ENCODE measurements at places on chromosomes 1 and 21. TPM values are rescaled to one million over a fixed set of nuclear protein-coding genes. Genes with fewer than 3 reads are reported as not detected.

DRAXIN gene
- total RNA-seq: 0.02 TPM

- H3K27ac ChIP-seq: no peak overlapping the region
- H3K4me1 ChIP-seq: no peaks in the 10 kb centered on the region
- peaks cover 2% of the 10 kb centered on the region for H3K27me3 ChIP-seq
Measured at GRCh38 chr1:182122913-182123260, 61.4 kb upstream of the ZNF648 start.

PRSS38 gene
- total RNA-seq: not detected

DNA sequence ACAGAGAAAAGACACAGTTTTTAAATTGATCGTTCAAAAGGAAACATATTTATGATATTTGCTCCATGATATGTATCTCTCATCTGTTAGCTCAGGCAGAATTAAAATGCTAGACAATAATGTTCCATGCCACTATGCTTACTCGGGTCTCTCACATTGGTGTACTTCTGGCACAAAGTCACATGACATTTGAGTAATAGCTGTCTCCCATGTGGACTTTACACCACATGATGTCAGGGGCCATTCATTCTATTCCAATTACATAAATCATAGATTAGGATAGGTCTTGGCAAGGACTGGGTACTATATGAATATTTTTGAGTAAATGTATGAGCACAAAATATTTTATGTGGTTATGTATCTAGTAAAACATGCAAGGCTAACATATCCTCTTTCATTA, 648.4 kb downstream of the PLA2G4A start:
- no peaks in the 10 kb centered on the region for H3K4me1 ChIP-seq
- no peaks in the 10 kb centered on the region for H3K27me3 ChIP-seq
- no peak for DNase-seq

CFHR4 gene
- total RNA-seq: not detected

SDC3 gene
- total RNA-seq: 0.18 TPM

DNA sequence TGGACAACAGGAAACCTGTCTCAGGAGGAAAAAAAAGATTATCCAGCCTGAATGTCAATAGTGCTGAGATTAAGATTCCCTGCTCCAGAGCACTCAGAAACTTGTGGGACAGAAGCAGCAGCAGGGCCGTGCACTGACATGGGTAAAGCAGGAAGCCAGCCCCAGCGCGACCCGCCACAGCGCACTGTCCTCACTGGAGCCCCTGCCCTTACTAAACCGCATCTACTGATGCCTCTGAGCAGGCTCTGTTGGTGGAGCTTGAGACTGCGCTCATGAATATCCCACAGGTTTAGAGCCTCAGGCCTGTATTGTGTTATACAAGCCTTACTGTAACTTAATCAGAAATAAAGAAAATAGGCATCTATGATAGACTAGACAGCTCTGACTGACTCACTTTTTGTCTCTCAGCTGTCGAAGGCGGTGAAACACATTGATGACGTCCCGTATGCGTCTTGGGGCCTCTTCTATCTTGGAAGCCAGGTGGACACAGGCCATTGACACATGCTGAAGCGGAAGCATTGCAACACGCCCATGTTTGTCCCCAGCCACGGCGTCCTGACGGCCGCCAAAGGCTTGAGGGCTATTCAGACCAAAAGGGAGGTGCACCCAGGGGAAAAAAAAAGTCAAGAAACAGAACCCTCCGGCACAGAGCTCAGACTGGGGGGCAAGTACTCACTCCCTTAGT, 1.2 kb downstream of the CCNL2 start:
- H3K27me3 ChIP-seq: no peaks in the 10 kb centered on the region
- H3K27ac ChIP-seq: peak overlapping the region; percentile 91
- H3K4me1 ChIP-seq: peaks cover 44% of the 10 kb centered on the region
- peak overlapping the region; percentile 93 for H3K4me3 ChIP-seq

- no peak overlapping the region for H3K4me3 ChIP-seq
- H3K4me1 ChIP-seq: peaks cover 32% of the 10 kb centered on the region
Measured at GRCh38 chr1:243260221-243260880, 4.5 kb downstream of the SDCCAG8 start.

DNA sequence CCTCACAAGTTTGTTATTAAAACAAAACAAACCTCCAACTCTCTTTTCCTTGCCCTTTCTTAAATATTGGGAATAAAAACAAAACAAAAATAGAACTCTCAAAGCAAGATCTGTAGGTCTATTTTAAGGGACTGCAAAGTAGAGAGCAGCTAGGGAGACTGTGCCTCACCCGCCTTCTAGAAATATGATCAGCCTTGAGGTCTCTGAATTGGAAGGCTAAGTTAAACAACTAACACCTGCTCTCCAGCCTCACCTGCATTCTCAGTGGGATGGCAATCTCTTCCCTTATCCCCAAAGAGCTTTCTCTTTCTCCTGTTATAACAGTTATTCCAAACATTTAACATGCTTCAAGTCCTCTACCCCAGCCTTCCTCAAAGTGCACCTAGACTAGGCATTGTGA, 75.5 kb upstream of the TNR start:
- no peaks in the 10 kb centered on the region for H3K4me1 ChIP-seq
- no peak overlapping the region for H3K4me3 ChIP-seq
- no peaks in the 10 kb centered on the region for H3K36me3 ChIP-seq

- no peak overlapping the region for H3K27ac ChIP-seq
- H3K4me3 ChIP-seq: no peak overlapping the region
- no peaks in the 10 kb centered on the region for H3K36me3 ChIP-seq
- H3K4me1 ChIP-seq: no peaks in the 10 kb centered on the region
- H3K27me3 ChIP-seq: peaks cover 14% of the 10 kb centered on the region
- DNase-seq: peak; percentile 14
Measured at GRCh38 chr21:41045534-41046268, 122.3 kb upstream of the BACE2 start.

DNA sequence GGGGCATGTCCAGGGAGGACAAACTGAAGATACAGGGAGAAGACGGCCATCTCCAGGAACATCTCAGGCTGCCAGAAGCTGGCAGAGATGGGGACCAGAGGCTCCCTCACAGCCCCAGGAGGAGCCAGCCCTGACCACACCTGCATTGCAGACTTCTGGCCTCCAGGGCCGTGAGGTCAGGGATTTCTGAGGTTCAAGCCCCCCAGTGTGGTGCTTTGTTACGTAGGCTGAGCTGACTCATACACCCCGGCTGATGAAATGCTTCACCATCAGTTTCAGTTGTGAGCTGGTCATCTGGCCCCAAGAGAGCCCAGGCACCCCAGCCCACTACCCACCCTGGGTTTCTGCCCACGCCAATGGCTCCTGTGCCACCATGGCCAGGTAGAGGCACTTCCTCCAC, 106.4 kb downstream of the SIK1 start:
- no peak overlapping the region for H3K27ac ChIP-seq
- no peaks in the 10 kb centered on the region for H3K4me1 ChIP-seq
- peaks cover 4% of the 10 kb centered on the region for H3K27me3 ChIP-seq
- DNase-seq: no peak
- H3K4me3 ChIP-seq: no peak overlapping the region
- no peaks in the 10 kb centered on the region for H3K36me3 ChIP-seq

INSRR gene
- total RNA-seq: 0.18 TPM

GRCh38 chr1:17119773-17120480, 676 bp upstream of the PADI2 start:
- no peak overlapping the region for H3K27ac ChIP-seq
- H3K4me3 ChIP-seq: no peak overlapping the region
- H3K4me1 ChIP-seq: peaks cover 7% of the 10 kb centered on the region
- no peaks in the 10 kb centered on the region for H3K36me3 ChIP-seq

GRCh38 chr1:107964336-107965109, 457 bp downstream of the VAV3 start:
- peak overlapping the region; percentile 84 for H3K4me3 ChIP-seq
- no peaks in the 10 kb centered on the region for H3K36me3 ChIP-seq
- no peaks in the 10 kb centered on the region for H3K27me3 ChIP-seq
- peak; percentile 46 for DNase-seq
- H3K27ac ChIP-seq: peak overlapping the region; percentile 89
- H3K4me1 ChIP-seq: peaks cover 23% of the 10 kb centered on the region

DNA sequence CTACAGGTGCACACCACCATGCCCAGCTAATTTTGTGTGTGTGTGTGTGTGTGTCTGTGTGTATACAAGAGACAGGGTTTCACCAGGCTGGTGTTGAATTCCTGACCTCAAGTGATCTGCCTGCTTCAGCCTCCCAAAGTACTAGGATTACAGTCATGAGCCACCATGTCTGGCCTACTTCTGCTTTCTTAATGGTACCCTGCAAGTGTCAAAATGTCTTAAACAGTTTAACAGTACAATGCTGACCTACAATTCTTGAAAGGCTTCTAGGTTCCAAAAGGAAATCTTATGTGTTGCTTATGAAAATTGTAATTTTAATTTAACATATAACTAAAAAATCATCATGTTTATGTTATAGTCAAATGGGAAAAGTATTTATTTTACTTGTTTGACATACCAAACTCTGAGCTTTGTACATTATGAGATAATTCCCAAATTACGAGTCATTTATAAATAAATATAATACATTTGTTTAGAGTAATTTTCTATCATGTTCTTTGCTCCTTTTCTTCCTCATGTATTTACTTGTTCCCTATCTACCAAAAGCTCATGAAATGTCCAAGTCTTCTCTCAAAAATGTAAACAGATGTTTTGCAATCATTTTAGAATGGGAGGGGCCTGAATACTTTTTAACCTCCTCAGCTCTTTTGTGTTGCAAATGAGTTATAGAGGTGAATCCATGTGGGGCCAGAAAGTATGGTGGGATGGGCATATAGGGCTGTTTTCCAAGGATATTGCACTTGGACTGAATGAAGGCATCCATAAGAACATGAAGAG, 8.4 kb upstream of the VCAM1 start:
- peaks cover 6% of the 10 kb centered on the region for H3K4me1 ChIP-seq
- DNase-seq: no peak
- H3K4me3 ChIP-seq: no peak overlapping the region
- H3K36me3 ChIP-seq: no peaks in the 10 kb centered on the region
- no peak overlapping the region for H3K27ac ChIP-seq
- peaks cover 21% of the 10 kb centered on the region for H3K27me3 ChIP-seq

DNA sequence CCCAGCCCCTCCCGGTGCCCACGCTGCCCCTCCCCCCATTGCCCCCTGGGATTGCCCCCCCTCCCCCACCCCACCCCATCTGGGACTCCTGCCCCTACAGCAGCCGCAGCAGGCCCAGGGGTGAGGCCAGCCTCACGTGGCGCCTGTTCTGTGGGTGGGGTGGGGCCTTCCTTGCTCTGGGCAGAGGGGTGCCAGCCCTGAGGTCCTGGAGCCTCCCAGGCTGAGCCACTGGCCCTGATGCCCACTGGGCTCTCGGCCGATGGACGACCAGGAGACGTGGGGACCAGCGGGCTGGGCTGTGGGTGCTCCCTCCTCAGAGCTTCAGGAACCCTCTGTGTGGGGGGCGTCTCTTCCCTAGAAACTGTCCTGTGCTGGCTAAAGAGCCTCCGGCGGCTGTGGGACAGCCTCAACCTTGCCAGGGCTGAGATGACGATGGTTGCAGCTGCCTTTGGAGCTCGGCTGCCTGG, 5.8 kb upstream of the C1orf159 start:
- H3K36me3 ChIP-seq: no peaks in the 10 kb centered on the region
- H3K4me3 ChIP-seq: no peak overlapping the region
- peaks cover 3% of the 10 kb centered on the region for H3K27me3 ChIP-seq
- DNase-seq: no peak
- H3K27ac ChIP-seq: no peak overlapping the region

DNA sequence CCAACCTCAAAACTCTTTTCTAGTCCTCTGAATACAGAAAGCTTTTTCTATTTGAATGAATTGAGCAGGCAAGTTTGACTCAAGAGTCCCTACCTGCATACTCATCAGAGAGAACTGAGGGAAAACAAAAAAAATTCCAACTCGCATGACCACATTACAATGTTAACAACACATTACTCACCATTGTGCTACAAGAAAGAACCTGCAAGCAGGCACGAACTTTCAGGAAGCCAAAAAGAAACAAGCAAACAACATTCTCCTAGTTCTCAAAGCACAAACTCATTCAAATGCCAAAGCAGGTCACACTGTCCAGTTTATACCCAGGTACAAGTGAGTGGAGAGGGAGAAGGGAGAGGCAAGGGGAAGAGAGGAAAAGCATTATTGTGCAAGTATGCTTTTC, 14.6 kb downstream of the OTUD7B start:
- H3K27me3 ChIP-seq: no peaks in the 10 kb centered on the region
- H3K4me3 ChIP-seq: peak overlapping the region; percentile 20
- peaks cover 35% of the 10 kb centered on the region for H3K36me3 ChIP-seq
- DNase-seq: peak; percentile 39

DNA sequence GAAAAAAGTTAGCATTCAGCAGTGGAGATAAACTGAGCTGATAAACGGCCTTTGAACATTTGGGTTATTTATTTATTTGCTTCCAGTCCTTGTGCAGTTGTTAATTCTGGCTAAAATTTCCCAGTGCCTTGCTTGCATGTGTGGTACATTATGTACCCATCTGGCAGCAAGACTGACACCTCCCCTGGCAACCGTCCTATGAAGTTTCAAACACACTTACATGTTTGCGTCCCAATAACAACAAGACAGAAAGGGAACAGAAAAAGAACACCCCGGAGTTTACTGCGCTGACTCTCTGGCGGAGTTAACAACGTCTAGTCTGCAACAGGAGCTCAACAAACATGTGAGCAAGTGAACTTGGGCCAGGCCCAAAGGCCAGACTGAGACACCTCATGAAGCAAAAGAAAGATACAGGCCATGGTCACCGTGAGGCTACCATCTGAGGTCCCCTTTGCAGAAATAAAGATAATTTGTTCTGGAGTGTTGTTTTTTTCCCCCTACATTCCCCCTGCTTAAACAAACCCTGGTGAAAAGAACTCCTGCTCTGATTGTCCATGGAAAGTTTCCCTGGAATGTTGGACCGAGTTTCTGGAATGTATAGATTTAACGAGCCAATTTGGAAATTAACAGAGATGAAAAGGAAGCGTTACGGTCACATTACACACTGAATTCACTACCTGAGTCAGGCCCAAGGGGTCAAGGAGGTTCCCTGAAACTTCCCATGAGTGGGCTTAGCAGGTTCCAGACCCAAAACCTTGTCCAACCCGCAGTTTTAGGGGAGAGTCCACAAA, 33.4 kb downstream of the TRABD2B start:
- H3K4me1 ChIP-seq: no peaks in the 10 kb centered on the region
- H3K36me3 ChIP-seq: no peaks in the 10 kb centered on the region
- no peak overlapping the region for H3K4me3 ChIP-seq
- no peak overlapping the region for H3K27ac ChIP-seq
- DNase-seq: no peak

DNA sequence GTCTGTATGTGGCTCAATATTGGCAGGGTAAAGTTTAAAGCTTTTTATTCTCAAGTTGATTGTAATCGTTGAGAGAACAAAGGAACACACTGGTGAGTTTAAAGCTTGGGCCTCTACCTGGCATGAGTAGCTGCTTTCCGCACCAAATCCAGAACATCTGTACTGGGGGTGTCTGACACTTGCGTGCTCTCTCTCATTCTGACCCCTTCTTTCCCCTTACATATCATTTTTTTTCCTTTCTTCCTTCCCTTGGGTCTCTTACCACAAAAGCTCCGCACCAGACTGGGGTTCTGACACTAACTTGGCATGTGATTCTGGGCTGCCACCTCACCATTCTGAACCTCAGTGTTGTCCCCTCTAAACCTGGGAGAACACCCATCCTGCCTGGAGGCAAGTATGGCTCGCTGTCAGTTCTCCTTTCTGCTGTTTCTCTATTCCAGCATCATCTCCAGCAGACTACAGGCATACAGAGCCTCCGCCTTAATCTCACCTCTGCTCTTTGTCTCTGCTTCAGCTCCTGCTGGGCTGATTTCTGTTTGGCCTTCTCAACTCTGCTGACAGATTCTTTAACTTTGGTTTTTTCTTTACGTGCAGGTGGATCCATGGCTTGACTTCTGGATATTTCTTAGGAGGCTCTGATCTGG, 859 bp upstream of the ERMAP start:
- peak overlapping the region; percentile 84 for H3K27ac ChIP-seq
- peaks cover 2% of the 10 kb centered on the region for H3K27me3 ChIP-seq
- DNase-seq: peak; percentile 41
- H3K36me3 ChIP-seq: peaks cover 4% of the 10 kb centered on the region
- peaks cover 16% of the 10 kb centered on the region for H3K4me1 ChIP-seq
- H3K4me3 ChIP-seq: peak overlapping the region; percentile 77

Measured in activated CD4-positive, alpha-beta T cell treated with anti-CD3 and anti-CD28 coated beads for 36 hours (primary cell).